Thoracic aorta (tissue), 2 donors: ENCODE measurements at places on chromosomes 16 and 17. TPM values are rescaled to one million over a fixed set of nuclear protein-coding genes. Genes with fewer than 3 reads are reported as not detected.
A peak's percentile ranks its signal among the peaks of the same experiment; 100 is the strongest.

- no peak for DNase-seq
Measured at GRCh38 chr16:14449790-14450480, 180.1 kb downstream of the PARN start.

Gene CNTNAP4
- not detected for total RNA-seq

Gene PHOSPHO1
- total RNA-seq = 0.95 TPM

Gene ACSM2A
- not detected for total RNA-seq

DNA sequence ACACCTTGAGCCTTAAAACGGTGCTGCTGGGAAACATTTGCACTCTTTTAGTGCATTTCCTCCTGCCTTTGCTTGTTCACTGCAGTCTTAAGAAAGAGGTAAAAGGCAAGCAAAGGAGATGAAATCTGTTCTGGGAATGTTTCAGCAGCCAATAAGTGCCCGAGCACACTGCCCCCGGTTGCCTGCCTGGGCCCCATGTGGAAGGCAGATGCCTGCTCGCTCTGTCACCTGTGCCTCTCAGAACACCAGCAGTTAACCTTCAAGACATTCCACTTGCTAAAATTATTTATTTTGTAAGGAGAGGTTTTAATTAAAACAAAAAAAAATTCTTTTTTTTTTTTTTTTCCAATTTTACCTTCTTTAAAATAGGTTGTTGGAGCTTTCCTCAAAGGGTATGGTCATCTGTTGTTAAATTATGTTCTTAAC, 4.4 kb downstream of the SOX9 start:
- DNase-seq = no peak

- DNase-seq = peak; percentile 33
Measured at GRCh38 chr17:50904518-50905459, 38.6 kb upstream of the TOB1 start.

- DNase-seq = no peak
Measured at GRCh38 chr17:83081684-83082201, 2.3 kb downstream of the METRNL start.

DNA sequence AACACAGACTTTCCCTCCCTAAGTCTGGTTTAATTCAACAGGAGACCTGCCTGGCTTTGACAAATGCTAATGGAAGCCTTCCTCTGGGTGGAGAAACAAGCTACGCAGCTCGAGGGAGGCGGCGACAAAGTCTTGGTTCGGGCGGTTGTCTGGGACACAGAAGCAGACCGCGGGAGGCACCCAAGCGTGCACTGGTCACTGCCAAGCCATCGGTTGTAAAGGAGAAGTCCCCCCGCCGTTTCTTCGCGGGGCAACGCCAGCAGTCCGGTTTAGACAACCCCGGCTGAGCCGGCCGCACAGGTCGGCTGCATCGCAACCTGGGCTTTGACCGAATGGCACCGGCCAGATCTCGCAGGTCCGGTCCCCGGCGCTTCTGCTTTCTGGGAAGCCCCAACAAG, 586 bp downstream of the GLYR1 start:
- no peak for DNase-seq

DNA sequence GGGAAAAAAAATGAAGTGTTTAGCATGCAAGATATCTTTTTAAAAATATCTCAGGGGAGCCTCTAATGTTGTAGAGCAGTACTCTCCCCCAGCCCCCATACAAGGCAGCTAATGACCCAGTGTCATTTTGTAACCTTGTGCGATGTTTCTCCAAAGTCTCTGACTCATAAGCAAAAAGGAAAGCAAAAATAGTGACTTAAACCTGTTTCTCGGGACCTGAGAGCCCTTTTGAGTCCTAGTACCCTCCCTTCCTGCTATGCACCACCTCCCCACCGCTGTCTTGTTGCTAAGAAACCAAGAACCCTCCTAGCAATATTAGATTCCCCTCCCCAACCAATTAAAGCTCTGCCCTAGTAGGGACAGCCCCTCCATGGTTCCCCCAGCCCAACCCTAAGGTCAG, 2.8 kb downstream of the MYCBPAP start:
- DNase-seq = no peak

DNA sequence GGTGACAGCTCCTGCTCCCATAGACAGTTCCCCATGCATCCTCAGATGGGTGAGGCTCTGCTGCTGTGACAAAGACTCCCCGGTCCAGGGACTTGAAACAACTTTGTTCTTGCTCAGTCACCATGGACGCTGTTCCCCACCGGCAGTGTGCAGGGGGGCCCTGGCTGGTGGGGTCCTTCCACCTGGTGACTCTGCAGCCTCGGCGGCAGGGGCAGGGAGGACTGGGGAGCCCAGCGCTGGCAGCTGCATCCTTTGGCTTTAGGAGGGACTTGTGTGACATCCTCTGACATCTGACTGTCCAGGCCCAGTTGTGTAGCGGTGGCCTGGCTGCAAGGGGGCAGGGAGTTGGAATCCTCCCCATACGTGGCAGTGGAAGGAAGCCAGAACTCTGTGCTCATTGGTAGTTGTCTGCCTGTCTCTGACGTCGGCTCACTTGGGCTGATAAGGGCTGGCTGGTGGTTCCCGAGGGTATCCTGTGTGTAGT, 107.3 kb downstream of the CMIP start:
- no peak for DNase-seq

DNA sequence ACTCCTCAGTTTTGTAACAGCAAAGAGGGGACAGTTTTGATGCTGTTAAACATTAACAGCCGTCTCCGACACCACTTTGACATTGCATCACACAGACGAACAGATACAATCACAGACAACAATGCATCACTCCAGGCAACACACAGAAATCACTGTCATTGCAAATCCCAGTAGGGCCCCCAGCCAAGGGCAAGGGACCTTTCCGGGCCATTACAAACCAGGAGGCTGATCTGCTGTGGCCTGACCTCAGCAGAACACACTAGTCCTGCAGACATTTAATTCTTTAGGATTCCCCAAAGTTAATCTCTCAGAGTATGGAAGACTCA, 136.2 kb upstream of the RCVRN start:
- no peak for DNase-seq

DNA sequence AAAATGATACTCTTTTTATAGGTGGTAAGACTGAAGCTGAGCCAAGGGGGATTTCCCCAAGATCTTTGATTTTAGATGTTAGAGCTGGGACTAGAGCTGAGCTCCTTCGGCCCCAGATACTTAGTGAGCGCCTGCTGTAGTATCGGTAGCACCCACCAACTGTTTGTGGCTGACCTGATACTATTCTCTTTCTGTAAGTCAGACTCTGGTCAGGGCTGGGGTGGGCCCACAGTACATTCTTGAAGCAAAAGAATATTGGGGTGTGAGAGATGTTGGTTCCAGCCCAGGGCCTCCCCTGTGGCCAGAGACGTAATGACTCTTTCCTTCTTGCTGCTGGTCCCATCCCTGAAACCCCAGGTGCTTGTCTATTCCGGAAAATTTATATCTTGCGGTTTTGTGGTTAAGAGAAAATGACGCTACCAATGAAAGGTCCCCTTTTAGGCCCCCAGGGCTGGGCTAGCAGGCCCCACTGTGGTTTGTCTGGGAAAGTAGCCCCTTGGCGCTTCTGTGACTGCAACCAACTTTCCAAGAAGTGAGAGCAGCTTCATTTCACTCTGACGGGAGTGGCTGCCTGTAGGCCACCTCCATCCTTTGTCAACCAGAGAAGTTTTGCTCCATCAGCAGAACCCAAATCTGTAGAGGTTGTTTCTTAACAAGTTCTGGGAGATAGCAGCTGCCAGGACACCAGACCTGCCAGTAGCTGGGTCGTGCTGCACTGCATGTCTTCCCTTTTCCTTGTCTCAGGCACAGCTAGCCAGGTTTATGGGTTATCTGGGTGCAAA, 86.4 kb upstream of the LGALS9 start:
- DNase-seq = no peak

- DNase-seq = no peak
Measured at GRCh38 chr16:86683441-86684194, 105.3 kb downstream of the FOXL1 start.

Gene SRCIN1
- total RNA-seq = not detected

Gene SSTR5
- total RNA-seq = 3.8 TPM

DNA sequence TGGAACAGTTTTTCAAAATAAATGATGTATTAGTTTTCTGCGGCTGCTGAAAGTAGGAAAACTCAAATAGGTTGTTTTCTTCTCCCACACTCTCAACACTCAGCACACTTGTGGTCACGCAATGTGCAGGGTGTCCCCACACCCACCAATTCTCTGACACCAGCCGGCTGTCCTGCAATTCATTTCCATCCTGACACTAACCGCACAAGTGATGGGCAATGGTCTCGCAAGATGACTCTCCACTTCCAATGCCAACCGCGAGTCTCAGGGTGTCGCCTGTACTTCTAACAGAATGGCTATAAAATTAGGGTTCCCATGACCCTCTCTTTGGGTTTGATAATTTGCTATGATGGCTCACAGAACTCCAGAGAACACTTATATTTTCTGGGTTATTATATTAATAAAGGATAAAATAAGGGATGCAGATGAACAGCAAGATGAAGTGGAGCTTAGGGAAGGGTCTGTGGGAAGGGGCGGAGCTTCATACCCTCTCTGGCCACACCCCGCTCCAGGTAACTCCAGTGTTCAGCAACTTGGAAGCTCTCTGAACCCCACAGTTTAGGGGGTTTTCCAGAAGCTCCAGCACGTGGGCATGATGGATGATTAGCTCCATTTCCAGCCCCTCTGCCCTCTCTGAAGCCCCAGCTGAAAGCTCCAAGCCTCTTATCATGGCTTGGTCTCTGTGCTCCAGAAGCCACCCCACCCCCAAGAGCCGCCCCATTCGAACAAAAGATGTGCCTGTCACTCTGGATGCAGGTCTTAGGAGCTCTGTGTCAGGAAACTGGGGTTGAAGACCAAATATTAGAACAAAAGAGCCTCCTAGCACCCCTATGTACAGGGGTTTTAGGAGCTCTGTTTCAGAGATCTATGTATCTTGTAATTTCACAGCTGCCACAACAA, 19.8 kb downstream of the TAF1C start:
- no peak for DNase-seq

GRCh38 chr16:79162977-79163376, 437.6 kb downstream of the MAF start:
- DNase-seq = no peak

Gene CCDC40
- total RNA-seq = 4.4 TPM

GRCh38 chr17:7173687-7174602, 5.2 kb downstream of the ASGR1 start:
- DNase-seq = no peak

GRCh38 chr16:57478396-57479204, 7.7 kb downstream of the DOK4 start:
- DNase-seq = no peak
